ENCODE measurements at places on chromosomes 6 and 20. TPM values are rescaled to one million over a fixed set of nuclear protein-coding genes. Genes with fewer than 3 reads are reported as not detected.

GRCh38 chr20:18754030-18754652 is 59.4 kb upstream of the SCP2D1 start:
- no peak for DNase-seq
- no peaks in the 10 kb centered on the region for H3K4me1 ChIP-seq
- H3K4me3 ChIP-seq = no peak overlapping the region
- no peaks in the 10 kb centered on the region for H3K36me3 ChIP-seq
- H3K27me3 ChIP-seq = no peaks in the 10 kb centered on the region
- no peak overlapping the region for H3K27ac ChIP-seq

DNA sequence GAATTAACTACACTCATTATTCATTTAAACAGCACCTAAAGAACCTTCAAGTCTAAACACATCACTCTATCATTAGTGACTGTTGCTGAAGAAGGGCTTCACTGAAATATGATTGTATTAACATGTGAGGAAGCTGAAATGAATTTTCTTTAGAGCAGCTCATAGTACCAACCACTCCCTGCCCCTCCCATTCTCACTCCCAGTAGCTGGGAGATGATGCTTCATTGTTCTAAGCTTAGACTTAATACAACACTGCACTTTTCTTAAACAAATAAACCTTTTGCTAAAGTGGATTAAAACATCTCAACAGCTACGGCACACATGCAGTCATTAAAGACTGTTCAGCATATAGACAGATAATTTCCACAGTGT is 63.1 kb downstream of the ATXN1 start:
- H3K27ac ChIP-seq = peak overlapping the region; percentile 53
- H3K27me3 ChIP-seq = no peaks in the 10 kb centered on the region
- no peak for DNase-seq
- H3K4me3 ChIP-seq = no peak overlapping the region
- H3K36me3 ChIP-seq = no peaks in the 10 kb centered on the region
- peaks cover 45% of the 10 kb centered on the region for H3K4me1 ChIP-seq

GRCh38 chr6:7300926-7301325 is 12.1 kb downstream of the SSR1 start:
- H3K27me3 ChIP-seq = no peaks in the 10 kb centered on the region
- no peak overlapping the region for H3K4me3 ChIP-seq
- no peaks in the 10 kb centered on the region for H3K36me3 ChIP-seq
- no peak overlapping the region for H3K27ac ChIP-seq
- peaks cover 7% of the 10 kb centered on the region for H3K4me1 ChIP-seq

DNA sequence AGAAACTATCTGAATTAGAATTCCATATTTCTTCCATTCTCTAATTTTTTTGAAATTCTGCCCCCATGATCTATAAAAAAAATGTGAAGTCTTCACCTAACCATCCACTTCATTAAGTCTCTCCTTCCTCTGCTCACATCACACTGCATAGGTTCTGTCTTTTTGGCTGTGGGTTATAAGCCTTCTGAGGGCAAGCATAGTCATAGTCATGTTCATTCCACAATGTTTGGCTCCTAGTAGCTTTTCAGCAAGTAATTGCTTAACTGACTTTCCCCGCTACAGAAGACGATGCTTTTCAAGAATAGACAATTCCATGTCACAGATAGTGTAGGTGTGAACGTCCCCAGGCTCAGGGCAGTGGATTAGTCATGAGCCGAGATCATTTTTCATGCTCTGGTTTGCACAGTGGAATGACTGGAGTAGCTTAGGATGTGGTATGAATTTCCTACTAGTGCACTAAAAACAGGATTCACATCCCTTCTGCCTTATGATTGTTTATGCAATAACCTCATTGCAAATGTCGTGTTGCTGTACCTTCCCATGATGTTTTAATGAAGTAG is 29.1 kb downstream of the WRNIP1 start:
- no peak for DNase-seq
- no peak overlapping the region for H3K27ac ChIP-seq
- peaks cover 40% of the 10 kb centered on the region for H3K4me1 ChIP-seq
- no peaks in the 10 kb centered on the region for H3K27me3 ChIP-seq
- H3K36me3 ChIP-seq = no peaks in the 10 kb centered on the region
- H3K4me3 ChIP-seq = no peak overlapping the region

GRCh38 chr6:169726049-169726400 is 1.7 kb upstream of the PHF10 start:
- H3K4me1 ChIP-seq = peaks cover 29% of the 10 kb centered on the region
- no peak overlapping the region for H3K27ac ChIP-seq
- no peak for DNase-seq
- H3K36me3 ChIP-seq = no peaks in the 10 kb centered on the region

DNA sequence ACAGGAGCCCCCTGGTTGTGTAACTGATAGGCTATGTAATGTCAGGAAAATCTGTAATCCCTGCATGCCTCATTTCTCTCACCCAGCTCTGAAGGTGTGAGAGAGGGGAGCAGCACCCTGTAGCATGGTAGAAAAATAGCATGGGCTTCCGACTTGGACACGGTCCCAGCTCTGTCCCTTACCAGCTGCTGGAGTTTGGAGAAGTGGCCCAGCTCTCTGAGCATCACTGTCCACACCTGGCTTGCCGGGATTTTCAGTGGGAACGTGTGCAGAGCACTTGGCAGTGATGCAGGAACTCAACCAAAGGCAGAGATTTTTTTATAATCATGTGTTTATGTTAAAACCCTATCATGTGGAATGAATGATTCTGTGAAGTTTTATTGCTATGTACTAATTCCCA is 34.6 kb downstream of the STK35 start:
- H3K4me3 ChIP-seq = no peak overlapping the region
- H3K27ac ChIP-seq = no peak overlapping the region
- no peak for DNase-seq
- H3K27me3 ChIP-seq = no peaks in the 10 kb centered on the region

DNA sequence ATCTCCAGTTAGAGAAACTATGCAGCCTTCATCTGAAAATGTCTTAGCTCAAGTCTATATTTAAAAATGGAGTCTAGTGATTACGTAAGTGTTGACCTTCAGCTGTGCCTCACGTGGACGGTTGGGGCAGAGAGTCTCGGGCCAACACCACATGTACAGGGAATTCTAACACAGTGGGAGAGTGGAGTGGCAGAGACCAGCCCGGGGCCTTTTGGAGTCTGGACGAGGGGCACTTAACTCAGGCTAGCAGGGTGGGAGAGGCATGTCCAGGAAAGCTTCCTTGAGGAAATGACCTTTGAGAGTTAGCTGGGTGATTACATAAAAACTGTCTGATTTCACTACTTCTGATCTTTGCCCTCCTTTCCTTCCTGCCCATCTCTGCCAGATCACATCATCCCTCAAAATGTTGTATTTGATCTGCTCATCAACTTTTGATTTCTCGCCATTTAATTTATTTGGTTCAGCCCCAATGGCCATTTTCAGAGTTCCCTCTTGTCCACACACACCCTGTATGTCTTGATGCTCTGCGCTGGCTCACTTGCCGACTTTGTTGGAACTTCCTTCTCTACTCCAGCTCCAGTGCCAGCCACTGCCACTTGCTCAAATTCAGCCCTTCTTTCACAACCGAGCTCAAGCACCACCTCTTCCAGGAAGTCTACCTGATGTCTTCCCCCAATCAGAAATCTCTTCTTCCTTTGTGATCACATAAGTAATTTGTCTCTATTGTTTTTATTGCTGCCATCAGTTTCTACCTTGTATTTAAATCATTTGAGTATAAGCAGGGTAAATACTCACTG is 2.6 kb downstream of the ARMC2 start:
- H3K4me1 ChIP-seq = peaks cover 8% of the 10 kb centered on the region
- peaks cover 16% of the 10 kb centered on the region for H3K36me3 ChIP-seq
- no peaks in the 10 kb centered on the region for H3K27me3 ChIP-seq

DNA sequence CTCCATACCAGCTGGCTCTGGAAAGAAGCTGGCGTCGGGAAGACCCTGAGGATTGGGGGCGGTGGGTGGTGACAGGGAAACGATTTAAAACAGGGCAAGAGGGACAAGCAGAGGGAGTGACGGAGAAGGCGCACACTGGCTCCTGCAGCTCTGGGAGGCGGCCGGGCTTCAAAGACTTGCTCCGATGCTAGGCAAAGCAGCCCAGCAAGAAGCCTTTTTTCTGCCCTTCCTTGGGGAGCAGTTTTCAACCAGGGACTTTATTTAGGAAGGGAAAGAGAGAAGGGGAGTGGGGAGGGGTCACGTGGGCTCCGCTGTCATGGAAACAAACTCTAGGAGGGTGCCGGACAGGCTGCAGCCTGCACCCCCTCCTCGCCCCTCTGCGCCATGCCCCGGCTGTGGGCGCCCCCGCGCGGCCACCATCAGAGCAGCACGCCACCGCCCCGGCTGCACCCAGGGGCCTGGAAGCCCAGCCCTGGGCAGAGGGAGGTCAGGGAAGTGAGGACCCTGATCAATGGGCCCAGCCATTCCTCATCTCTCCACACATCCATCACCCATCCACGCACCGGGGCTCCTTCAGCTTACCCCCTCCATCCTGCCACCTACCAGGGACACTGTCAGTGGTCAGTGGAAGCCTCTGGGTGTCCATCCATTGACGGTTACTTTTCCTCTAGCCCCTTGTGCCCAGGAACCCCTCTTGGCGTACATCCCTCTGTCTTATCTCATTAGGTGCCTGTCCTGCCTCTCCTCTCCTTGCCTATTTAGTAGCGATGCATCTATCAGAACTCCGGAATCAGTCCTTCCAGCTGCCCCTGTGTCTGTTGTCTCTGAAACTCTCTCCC is 66.6 kb upstream of the CCDC167 start:
- no peak for DNase-seq
- H3K4me1 ChIP-seq = peaks cover 27% of the 10 kb centered on the region
- H3K36me3 ChIP-seq = no peaks in the 10 kb centered on the region
- H3K27ac ChIP-seq = no peak overlapping the region
- peak overlapping the region; percentile 30 for H3K4me3 ChIP-seq
- no peaks in the 10 kb centered on the region for H3K27me3 ChIP-seq

DNA sequence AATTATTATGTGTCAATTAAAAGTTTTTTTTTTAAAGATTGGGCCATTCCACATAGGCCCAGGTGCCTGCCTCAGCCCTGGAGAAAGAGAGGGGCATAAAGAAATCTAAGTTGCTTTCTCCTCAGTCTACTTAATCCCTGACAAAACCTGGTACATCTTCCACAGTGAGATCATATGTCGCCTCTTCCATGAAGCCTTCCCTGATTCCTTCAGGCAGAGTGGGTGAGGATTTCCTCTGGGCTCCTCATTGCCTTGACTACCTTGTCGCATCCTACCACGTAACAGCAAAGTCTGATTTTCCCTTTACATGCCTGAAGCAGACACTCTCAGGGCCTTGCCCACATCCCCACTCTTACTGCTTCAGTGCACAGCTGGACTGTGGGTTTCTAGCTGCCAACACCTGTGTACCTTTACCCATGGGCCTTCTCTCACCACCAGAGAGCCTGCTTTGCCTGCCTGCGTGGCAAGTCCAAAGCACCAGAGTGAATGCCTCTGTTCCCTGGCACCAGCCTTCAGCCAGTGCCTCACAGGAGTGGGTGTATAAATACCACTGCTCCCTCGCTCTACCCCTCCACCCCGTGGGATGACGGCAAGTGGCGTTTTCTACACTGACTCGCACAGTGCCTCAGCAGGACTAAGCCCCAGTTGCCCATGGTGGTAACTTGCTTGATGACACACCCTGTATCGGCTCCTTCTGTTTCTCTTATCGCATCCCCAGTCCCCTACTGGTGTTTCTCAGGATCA is 68.0 kb downstream of the EYA2 start:
- no peak overlapping the region for H3K27ac ChIP-seq
- H3K4me3 ChIP-seq = no peak overlapping the region
- H3K27me3 ChIP-seq = no peaks in the 10 kb centered on the region
- no peak for DNase-seq
- no peaks in the 10 kb centered on the region for H3K36me3 ChIP-seq
- H3K4me1 ChIP-seq = no peaks in the 10 kb centered on the region

Gene LY6G6F
- not detected for total RNA-seq

Gene TUBB2B
- total RNA-seq = 6.9 TPM

Gene ATF6B
- total RNA-seq = 76.6 TPM

Measured in vagina (tissue), 2 donors.